ENCODE measurements at places on chromosomes 7 and 10.

GRCh38 chr10:80421050-80421706 lies 12.8 kb downstream of the PRXL2A start:
- DNase-seq = no peak

GRCh38 chr10:64041185-64041988 lies 520.2 kb downstream of the REEP3 start:
- DNase-seq = peak; percentile 28

GRCh38 chr7:120933475-120933874 lies 17.1 kb upstream of the ING3 start:
- DNase-seq = no peak

GRCh38 chr10:116138897-116139296 lies 134.1 kb downstream of the GFRA1 start:
- no peak for DNase-seq

GRCh38 chr7:29179115-29179514 lies 15.5 kb upstream of the CHN2 start:
- no peak for DNase-seq

DNA sequence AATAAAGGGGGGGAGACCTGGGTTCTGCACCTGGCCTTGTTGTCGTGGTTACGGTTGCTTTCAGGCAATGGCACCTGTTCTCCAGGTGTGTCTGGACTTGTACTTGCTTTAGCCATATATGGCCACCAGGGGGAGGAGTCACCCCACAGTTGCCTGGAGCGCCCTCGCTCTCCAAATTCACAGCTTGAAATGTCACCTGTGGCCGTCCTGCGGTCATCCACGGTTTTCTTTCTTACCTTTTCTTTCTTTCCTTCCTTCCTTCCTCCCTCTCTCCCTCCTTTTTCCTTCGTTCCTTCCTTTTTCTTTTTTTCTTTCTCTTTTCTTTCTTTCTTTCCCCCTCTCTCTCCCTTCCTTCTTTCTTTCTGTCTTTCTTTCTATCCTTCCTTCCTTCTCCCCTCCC lies 157.2 kb upstream of the ZNF92 start:
- peak; percentile 24 for DNase-seq

GRCh38 chr7:76351372-76351771 lies 7.4 kb downstream of the YWHAG start:
- no peak for DNase-seq

GRCh38 chr10:773562-774161 lies 84.2 kb upstream of the DIP2C start:
- DNase-seq = no peak

DNA sequence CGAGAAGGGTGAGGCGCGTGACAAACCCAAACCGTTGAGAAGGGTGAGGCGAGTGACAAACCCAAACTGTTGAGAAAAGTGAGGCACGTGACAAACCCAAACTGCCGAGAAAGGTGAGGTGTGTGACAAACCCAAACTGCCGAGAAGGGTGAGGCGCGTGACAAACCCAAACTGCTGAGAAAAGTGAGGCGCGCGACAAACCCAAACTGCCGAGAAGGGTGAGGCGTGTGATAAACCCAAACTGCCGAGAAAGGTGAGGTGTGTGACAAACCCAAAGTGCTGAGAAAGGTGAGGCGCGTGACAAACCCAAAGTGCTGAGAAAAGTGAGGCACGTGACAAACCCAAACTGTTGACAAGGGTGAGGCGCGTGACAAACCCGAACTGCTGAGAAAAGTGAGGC lies 25.0 kb downstream of the ESYT2 start:
- no peak for DNase-seq

- no peak for DNase-seq
Measured at GRCh38 chr7:64101943-64102655, 56.9 kb downstream of the ZNF727 start.

DNA sequence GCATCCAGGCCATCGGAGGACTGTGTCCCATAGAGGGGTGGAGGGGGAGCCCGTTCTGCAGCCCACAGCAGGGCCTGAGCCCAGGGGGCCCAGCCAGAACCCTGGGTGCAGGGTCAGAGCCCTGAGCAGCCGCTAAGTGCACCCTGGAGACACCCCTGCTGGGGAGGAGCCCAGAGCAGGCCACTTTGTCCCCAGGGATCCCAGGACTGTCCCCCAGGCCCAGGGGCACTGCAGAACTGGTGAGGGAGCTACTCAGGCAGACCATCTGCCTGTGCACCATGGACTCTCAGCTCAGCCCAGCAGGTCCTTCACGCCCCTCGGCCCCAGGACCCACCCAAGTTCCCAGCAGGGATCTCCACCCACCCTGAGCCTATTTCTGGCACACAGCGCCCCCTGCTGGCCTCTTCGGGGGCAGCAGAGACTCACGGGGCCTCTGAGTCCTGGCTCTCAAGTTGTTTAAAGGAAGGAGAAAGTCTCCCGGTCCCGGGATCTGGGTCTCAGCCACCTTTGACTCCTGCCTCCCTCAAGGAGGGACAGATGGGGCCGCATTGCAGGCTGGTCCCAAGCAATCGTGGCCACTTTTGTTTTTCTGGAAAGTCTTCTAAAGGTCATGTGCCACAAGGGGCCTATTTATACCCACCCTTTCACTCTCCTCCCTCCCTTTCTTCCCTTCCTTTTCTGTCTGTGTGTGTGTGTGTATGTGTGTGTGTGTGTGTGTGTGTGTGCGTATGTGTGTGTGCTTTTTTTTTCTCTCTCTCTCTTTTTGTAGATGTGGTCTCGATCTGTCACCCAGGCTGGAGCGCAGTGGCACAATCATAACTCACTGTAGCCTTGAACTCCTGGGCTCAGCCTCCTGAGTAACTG lies 90.3 kb downstream of the MYL10 start:
- no peak for DNase-seq

DNA sequence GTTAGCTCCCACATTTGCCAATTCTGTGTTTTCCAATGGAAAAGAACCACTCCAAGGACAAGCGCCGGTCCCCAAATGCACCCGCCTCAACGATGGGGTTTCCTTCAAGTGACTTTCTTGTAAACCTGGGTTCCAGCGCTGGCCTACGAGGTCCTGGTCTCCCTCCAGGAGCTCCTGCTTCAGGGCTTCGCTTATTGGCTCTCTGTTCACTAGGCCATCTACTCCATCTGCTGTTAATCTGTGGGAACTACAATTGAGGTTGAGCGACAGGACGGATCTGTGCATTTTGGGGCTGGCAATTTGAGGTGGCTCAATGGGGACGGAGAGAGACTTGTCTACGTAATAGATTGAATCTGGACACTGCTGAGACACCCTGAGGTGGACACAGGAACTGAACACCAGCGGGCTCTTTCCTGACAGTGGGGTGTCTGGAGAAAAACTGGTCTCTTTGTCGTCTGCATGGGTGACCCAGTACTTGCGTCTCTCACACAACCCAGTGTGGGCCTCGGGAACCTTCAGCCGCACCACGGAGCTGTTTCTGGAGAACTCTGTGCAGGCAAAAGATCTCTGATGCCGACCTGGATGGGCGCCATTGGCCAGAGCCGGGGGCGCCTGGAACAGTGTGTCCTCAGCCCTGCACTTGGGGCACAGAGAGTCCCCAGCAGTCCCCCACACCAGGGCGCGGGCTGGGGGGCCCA lies 115.9 kb upstream of the ADAM12 start:
- DNase-seq = no peak

GRCh38 chr7:131456338-131456737 lies 100.1 kb downstream of the PODXL start:
- DNase-seq = no peak

DNA sequence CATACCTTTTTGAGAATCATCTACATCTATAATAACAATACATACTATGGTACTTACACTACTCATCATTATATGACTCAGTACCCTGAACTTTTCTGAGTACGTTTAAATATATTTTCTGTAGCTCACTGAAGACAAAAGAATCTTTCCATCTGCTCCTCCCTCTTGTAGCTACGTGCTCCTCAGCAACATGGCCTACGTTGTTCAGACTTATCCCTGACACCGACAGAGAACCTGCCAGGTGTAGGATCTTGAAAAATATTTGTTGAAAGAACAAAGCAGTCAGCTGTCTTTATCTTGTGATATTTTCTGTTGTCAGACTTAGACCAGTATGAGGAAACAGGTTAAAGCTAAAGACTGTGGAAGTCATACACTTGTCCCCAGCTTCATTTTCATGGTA lies 356.0 kb upstream of the MYO3A start:
- no peak for DNase-seq

DNA sequence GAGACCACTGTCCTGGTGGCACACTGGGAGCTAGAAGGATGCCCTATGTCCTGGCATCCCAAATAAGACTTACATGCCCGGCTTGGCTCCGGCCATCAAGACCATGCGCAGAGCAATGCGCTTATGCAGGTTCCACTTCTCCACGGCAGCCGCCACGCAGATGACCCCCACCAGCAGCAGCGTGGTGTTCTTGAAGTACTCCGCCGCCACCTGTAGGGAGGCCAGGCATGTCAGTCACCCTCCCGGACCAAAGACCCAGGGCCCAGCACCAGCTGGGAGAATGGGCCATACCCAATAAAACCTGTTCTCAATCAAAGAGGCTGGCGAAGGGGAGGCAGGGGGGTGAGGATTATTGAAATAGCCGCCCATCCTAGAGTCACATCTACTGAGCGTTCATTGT lies 19.9 kb downstream of the SLC13A4 start:
- no peak for DNase-seq

GRCh38 chr7:2856388-2857169 lies 12.5 kb upstream of the GNA12 start:
- no peak for DNase-seq

- DNase-seq = no peak
Measured at GRCh38 chr7:147653456-147653855, 937.1 kb upstream of the C7orf33 start.

DNA sequence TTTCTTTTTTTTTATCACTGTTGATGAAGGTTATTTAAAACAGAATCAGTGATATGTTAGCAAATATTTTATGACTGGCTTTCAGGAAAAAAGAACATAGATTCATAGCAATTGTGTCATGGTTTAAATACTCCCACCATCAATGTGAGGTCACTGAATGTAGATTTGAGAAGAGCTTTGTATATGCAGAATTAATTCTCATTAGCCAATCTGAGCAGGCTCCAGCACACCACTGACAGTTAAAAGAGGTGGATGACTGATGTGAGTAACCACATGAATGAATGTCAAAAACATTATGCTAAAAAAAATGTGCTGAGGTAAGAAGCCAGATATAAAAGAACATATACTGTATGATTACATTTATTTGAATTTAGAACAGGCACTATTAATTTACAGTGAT lies 174.8 kb upstream of the KAT6B start:
- DNase-seq = no peak

DNA sequence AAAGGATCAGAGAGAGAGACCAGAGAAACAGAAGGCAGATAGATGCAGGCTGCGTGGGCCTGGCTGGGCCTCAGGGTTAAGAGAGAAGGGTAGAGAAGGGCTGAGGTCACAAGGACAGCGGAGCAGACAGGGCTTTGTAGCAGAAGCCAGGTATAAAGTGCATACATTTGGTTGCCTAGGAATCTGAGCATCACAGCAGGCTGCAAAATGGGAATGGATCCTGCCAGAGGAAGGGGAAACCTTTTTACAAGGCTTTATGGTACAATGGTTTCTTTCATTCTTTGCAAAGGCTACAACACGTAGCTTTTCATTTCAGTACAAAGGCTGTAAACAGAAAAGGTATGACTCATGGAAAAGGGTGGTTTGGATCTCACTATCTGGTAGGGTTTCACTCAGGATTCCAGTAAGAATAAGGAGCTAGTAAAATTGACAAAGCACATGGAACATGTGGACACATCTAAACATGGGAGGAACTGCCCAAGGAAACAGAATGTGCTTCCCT lies 275.1 kb downstream of the DOCK4 start:
- no peak for DNase-seq

- no peak for DNase-seq
Measured at GRCh38 chr7:9645756-9646155, 1212.3 kb downstream of the NXPH1 start.

GRCh38 chr10:65358565-65358964 lies 1567.3 kb upstream of the LRRTM3 start:
- DNase-seq = no peak

DNA sequence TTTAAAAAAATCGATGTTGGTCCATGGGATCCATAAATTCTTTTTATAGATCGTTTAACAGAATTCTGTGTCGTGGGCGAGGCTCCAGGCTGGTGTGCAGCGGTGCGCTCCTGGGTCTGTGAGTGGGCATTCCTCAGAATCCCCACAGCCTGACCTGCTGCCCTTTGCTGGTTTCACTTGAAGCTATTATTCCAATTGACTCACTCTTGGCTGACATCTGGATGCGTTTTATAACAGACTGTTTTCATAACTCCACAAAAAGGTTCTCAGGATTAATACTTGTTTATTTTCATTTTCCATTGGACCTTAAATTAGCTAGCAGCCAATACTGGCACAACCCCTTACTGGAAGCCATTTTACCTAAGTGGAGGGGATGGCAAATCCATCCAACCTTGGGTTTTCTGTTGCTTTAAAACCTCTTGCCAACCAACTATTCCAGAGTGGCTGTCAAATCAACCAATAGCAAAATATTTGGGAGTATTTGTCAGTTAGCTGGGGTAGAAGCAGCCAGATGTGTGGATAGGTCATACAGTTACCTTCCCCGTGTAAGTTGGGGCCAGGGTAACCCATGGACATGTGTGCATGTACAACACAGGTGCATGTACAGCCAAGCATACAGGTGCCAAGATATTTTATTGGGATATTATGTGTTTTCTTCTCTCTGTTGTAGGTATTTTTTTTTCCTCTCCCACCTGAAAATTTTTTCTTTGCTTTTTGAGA lies 160.7 kb upstream of the ZNF32 start:
- DNase-seq = no peak

DNA sequence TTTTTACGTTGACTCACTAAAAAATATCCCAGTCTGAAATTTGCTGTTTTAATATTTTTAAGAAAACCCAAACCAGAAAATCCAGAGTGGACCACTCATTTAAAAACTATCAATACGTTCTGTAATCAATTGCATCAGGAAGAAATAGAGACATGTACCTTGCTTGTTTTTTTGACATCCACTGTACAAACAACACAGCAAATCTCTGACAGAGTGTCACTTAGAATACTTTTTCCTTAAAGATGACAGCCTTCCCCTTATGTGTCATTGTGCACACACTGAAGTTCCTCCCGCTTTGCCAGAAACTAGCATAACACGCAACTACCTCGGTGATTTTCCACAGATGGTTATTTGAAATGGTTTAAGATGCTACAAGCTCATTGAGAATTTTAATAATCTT lies 321.7 kb upstream of the PFKP start:
- DNase-seq = no peak

GRCh38 chr10:125096975-125097374 lies 63.4 kb downstream of the CTBP2 start:
- no peak for DNase-seq

- no peak for DNase-seq
Measured at GRCh38 chr10:3813986-3814837, 29.2 kb upstream of the KLF6 start.

All from stimulated activated CD8-positive, alpha-beta memory T cell treated with anti-CD3 and anti-CD28 coated beads, Interleukin-4, amount 100 ng/mL, for 4 hours (primary cell).